ENCODE measurements at places on chromosomes 7 and 10.

- DNase-seq: no peak
Observed at GRCh38 chr10:102682416-102682815, 31.8 kb downstream of the ARL3 start.

DNA sequence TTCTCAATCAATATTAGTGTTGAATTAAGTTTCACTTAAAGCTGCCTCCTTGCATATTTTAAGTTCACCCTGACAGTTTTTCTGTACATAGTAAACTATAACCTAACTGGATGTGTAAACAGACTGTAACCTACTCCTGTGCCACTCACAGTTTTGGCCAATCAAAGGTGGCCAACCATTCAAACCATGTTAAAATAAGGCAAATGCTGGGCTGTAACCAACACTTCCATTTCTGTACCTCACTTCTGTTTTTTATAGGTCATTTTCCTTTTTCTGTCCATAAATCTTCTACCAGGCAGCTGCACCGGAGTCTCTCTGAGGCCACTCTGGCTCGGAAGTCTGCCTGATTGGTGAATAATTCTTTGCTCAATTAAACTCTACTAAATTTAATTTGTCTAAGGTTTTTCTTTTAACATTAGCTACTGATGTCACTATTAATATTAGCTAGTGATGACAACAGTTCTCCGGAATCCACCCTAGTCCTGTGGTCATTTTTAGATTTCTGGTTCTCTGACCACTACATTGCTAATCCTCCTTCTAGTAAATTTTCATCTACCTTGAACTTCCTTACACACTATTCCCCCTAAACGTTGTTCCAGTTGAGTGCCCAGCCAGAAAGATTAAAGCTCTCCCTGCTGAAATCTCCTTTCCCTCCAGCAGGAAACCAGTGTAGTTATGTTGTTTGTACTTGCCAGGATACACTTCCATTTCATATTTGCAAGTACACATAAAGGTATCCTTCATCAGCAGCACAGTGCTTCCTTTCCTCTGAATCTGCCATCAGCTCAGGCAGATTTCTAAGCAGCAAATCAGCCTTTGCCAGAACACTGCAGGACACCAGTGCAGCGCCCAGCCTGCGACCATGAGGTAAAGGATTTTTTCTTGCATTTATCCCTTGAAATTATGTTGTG is 18.6 kb upstream of the IFIT2 start:
- DNase-seq: no peak

DNA sequence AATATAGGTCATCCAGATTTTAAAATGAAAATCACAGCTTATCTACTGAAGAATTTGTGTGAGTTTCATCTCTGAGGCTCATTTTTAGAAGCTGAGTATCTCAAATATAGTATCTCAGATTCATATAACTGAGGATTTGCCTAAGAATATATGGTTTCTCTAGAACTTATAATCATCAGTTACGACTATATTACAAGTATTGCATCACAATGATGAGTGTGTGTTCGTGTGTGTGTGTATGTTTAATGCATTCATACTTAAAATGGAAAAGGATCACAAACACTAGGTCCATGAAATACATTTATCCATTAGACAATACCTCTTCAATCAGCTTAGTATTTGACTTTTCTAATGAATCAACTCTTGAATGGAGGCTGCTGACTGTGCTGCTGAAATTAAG is 21.3 kb downstream of the RUFY2 start:
- DNase-seq: no peak

DNA sequence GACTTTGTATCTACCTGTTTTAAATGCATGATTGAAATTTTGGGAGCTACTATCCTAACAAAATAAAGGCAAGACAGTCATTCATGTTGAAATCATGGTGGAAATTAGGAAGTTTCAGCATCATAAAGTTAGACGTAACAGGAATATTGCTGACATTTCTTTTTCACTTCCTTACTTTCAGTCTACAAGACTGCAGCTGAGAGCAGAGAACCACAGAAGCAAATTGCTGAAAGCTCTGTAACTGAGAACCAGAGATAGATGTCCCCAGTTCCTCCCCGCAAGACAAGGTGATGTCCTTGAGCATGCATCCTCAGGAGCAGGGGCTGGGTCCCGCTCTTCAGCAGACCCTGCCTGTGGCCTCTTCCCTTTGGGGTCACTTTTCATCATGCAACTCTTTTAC is 466.3 kb upstream of the POM121L12 start:
- no peak for DNase-seq

- no peak for DNase-seq
Observed at GRCh38 chr7:126440542-126440941, 812.2 kb downstream of the GRM8 start.
